ENCODE measurements at places on chromosomes 2 and 18.

DNA sequence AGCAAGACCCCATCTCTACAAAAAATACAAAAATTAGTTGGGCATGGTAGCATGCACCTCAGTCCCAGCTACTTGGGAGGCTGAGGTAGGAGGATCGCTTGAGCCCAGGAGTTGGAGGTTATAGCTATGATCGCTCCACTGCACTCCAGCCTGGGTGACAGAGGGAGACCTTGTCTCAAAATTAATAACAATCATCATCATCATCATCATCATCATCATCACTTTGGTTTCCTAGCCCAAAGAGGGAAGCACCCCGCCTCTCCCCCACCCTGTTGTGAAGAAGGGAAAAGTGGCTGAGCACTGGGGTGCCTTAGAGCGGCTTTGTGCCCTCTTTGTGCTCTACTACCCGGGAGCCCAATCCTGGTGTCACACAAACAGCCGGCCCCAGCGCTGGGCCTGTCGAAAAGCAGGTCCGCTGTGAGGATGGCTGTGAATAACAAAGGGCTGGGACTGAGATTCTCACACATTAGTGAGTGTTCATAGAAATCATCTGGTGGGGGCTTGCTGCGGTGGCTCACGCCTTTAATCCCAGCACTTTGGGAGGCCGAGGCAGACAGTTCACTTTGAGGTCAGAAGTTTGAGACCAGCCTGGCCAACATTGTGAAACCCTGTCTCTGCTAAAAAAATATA, 42.6 kb upstream of the ASXL2 start:
- no peak for DNase-seq

DNA sequence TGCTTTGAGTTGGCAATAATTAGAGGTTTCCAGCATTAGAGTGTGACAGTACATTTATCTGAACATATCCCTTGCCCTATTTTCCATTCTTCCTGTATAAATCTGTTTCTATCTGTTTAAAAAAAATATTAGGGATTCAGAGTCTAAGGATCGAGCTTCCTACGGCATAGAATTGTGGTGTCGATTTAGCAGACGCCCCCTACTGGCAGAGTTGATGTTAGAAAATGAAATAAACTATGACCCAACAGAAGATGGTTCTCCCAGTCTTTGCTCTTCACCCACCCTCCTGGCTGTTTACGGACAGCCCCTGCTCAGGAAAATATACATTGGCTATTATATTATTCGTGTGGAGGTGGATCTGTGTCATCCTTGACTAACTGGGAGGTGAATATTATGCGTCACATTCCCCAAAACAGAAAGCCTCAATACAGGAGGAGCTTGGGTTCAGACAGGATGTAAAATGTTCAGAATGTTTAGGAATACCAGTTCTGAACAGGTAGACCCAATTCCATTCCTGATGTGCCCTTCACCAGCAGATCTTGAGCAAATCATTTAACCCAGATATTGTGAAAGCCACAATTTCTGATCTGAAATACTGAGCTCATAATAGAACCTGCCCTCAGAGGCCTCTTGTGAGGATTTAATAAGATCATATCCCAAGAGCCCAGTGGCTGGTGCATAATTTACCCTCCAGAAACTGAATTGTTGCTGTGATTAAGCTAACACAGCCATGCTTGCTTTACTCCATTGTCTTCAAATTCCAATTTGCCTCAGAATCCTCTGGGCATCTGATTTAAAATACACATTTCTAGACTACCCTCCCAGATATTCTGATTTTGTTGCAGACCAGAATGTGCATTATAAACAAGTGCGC, 10.8 kb upstream of the ERMN start:
- DNase-seq, result no peak

GRCh38 chr2:56009758-56010458, 86.3 kb upstream of the EFEMP1 start:
- DNase-seq, result peak; percentile 26

DNA sequence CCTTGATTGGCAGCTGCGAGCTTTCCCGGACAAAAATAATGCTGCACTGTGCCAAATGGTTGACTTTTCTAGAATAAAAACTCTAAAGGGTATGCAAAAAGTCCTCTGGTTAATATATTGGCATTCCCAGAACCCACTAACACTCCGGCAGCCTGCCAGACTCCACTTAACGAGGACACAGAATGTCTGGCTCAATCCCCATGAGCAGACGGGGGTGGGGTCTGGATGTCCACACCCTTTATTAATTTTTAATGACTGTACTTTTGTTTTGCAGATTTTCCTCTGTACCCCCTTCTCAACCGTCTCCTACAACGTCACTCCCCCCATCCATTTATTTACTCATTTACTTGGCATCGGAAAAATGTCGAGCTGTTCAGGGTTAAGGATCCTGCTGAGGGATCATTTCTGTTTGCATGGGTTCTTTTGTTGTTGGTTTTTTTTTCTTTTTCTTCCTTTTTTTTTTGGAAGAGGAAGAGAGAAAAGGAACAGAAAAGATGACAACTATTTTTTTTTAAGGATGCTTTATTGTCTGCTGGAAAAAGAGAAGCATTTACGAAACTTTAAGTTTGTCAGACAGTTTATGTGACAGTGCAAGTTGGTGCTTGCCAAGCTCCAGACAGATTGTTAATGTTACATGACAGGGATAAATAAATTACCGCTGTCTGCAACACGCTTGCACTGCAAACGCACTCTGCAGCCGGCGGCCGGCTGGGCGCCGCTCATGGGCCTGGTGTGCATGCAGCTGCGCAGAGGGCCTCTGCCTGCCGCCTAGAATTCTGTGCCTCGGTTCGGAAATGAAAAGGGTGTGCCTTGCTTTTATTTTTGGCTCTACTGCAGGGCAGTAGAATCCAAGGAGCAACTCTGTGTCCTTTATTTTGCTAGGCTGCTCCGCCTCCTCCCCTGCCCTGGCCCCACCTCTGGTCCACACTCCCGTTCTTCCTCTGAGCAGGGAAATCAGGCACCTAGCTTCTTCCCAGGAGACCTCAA, 3.6 kb downstream of the LDLRAD4 start:
- DNase-seq, result no peak

DNA sequence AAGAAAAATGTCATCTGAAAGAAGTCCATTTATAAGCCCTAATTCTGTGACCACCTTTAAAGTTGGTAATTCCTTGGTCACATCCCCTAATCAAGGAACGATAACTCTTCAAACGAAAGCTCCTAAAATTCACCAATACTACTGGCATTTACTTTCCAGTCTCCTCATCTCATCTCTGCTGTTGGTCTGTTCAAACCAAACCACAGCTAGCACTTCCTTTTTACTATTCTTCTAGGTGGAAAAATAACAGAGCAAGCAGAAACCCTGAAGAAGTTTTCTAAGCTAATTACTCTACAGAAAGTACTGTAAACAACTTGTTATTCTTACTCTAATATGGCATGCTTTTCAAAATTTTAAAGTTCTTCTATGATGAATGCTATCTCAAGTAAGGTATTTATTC, 21.6 kb downstream of the TIA1 start:
- no peak for DNase-seq

- DNase-seq, result no peak
These were observed 64.5 kb upstream of the RPE start for GRCh38 chr2:209937893-209938292.

DNA sequence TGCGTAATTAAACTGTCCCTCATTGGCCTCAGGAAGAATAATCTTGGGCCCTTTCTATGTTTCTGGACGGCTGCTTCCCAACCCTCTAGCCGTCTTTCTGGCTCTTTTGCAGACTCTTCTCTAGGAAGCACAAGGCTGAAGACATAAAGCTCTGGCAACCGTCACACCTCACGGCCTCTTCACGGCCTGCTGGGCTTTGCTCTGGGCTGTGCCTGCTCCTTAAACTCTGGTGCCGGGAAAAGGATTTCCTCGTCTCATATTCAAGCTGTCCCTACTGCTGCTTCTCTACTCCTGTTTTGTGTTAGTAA, 36.0 kb upstream of the WIPF1 start:
- no peak for DNase-seq

DNA sequence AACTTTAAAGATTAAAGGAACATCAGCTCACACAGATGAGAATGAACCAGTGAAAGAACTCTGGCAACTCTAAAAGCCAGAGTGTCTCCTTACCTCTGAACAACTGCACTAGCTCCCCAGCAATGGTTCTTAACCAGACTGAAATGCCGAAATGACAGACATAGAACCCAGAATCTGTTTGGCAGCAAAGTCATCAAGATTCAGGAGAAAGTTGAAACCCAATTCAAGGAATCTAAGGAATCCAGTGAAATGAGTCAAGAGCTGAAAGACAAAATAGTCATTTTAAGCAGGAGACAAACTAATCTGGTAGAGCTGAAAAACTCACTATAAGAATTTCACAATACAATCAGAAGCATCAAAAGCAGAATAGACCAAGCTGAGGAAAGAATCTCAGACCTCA, 72.0 kb downstream of the STRADB start:
- DNase-seq, result no peak

DNA sequence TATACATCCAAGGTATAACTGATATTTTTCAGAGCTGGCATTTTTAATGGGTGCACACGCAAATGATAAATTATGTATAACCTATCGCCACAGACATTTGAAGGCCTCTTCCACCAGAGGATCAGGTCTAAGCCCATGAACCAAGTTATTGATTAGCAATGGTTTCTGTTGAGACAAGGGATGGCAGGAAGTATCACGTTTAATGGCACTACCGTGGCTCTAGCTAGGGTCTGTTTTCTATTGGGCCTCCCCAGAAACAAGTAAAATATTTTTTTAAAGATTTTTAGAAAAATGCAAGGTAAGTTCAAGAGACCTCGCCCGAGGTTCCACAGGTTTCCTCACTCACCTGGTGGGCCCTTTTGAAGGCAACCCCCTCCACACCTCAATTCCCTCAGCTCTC, 667 bp downstream of the GFPT1 start:
- DNase-seq, result no peak

DNA sequence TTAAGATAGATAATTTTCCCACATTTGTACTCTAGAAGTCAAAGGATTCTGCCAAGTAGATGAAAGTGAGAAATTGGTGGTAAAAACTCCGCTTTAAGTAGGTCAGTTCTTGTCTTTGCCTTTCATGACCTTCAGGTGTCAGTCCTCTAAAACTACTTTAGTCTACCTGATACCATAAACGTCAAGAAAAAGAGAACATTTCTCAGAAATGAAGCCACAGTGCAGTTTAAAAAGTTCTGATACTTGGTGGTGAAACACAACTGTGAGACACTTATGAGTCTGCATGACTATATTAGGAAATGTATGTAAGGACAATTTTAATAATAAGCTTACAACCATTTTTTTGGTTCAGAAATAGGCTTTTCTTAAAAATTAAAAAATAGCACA, 583.3 kb downstream of the SATB2 start:
- peak; percentile 3 for DNase-seq

DNA sequence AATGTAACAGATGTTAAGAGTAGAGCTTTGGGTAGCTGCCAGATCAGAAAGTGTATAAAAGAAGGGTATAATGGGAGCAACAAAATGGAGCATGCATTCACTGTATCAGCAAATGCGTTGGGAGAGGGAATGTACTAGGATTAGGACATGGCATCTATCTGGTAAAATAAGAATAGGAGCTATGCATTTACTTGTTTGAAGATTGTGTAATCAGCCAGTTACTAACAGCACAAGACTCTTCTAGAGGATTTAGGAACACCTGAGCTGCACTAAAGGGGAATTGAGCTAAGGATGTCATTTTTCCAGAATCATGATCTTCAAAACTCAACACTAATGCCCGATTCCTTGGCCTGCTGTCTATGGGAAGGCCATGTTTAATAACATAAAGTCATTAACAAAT, 394.2 kb upstream of the TNP1 start:
- no peak for DNase-seq

GRCh38 chr2:200161458-200161857, 145.0 kb upstream of the SPATS2L start:
- no peak for DNase-seq

DNA sequence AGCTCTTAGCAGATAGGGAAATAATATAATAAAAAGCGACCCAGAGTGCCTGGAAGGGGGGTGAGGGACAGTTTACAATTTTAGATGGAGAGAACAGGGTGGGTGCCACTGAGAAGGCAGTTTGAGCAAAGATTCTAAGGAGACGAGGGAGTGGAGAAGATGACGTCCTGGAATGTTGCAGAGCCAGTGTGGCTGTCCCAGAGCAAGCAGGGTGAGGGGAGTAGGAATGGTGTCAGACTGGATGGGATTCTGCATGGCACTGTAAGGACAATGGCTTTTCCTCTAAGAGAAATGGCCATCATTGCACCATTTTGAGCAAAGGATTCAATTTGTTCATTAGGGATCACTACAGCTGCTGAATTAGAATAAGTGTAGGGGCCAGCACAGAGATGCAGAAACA, 73.1 kb downstream of the FAM124B start:
- DNase-seq, result no peak

DNA sequence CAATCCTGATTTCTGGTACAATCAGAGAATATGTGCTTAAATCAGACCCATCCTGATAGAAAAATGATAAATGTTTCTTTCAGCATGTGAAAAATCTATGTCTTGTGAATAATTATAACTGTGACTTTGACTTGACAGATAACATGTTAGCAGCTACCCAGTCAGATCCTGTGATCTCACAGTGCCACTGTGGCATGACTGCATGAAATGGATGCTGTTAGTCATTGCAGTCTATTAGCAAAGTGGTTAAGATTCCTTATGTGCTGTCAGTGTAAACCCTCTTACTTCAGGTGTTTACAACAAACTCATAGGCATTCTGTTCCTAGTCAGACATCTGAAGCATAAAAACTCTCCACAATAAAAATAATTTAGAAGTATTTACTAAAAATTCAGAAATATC, 244.6 kb upstream of the RND3 start:
- DNase-seq, result no peak

- no peak for DNase-seq
These were observed 174.9 kb downstream of the NR4A2 start for GRCh38 chr2:156157670-156158069.

DNA sequence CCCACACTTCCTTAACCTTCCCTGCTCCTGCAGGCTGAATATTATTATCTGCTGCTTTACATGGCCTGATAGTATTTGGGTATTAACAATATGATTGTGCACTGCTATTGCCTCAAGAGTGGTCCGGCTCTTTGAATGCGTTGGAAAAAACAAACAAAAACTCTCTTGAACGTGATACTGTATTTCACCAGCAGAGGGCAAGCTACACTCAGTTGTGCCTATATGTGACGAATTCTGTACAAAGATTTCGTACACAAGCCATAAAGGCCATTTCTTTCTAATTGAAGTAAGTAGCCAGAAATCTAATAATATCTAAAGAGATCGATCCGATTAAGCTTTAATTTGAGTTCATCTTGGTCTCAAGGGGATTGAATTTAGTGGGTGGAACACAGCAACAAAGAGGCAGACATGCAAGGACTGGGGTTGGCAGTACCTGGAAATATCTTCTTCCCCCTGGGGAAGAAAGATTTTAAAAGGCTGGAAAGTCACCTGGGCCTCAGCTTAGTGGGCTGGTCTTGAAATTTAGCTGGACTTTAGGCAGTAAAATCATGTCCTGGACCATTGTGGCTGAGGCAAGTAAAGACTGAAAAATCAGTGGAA, 49.3 kb upstream of the RAB6D start:
- peak; percentile 15 for DNase-seq

All from HS-27A (cell line).